ENCODE measurements at places on chromosomes 2 and 18. TPM values are rescaled to one million over a fixed set of nuclear protein-coding genes. Genes with fewer than 3 reads are reported as not detected.

The DNAJC5G gene
- 1.2 TPM for total RNA-seq

The ST8SIA3 gene
- not detected for total RNA-seq

The ELOA2 gene
- total RNA-seq, result not detected

The MEP1B gene
- not detected for total RNA-seq

The GTF3C2 gene
- 16.2 TPM for total RNA-seq

The MTHFD2 gene
- total RNA-seq, result 17.8 TPM

The GREB1 gene
- total RNA-seq, result 7.8 TPM

The ABCG5 gene
- not detected for total RNA-seq

The ACKR3 gene
- 39.3 TPM for total RNA-seq

The MAP3K19 gene
- total RNA-seq, result not detected

The BOK gene
- total RNA-seq, result 2.4 TPM

The UPP2 gene
- total RNA-seq, result not detected

The LIMS4 gene
- 2.1 TPM for total RNA-seq

The OR6B3 gene
- total RNA-seq, result not detected

- DNase-seq, result no peak
Observed at GRCh38 chr2:110805894-110806452, 73.6 kb downstream of the ACOXL start.

GRCh38 chr2:111624411-111625156 lies 259.4 kb downstream of the ANAPC1 start:
- DNase-seq, result no peak

DNA sequence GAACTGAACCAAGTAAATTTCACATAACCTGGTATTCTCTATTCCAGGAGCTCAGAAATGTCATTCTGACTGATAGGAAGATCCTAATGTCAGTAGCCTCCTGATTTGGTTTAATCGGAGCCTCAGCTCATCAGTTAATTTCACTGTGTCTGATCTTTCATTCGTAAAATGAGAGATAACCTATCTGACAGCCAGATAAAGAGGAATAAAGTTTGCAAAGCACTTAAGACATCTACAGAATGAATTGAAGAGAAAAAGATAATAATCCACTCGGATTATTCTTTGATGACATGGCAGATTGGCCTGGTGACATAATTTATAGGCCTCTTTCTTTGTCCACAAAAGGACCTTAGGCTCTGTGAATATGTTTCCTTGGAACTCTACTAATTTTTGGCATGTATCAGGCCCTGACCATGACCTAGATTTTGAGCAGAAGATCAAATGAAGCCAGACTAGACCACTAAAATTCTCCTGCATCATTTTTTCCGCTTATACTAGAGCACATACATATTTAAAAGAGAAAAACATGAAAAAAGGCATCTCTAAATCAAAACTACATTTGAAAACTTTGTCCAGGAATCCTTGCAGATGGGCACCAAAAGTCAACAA lies 312.4 kb downstream of the MTX2 start:
- no peak for DNase-seq

GRCh38 chr2:54497763-54498680 lies 41.9 kb downstream of the SPTBN1 start:
- DNase-seq, result no peak

GRCh38 chr2:70698847-70699246 lies 69.2 kb downstream of the ADD2 start:
- no peak for DNase-seq

GRCh38 chr2:11215407-11215806 lies 60.1 kb downstream of the SLC66A3 start:
- DNase-seq, result no peak

DNA sequence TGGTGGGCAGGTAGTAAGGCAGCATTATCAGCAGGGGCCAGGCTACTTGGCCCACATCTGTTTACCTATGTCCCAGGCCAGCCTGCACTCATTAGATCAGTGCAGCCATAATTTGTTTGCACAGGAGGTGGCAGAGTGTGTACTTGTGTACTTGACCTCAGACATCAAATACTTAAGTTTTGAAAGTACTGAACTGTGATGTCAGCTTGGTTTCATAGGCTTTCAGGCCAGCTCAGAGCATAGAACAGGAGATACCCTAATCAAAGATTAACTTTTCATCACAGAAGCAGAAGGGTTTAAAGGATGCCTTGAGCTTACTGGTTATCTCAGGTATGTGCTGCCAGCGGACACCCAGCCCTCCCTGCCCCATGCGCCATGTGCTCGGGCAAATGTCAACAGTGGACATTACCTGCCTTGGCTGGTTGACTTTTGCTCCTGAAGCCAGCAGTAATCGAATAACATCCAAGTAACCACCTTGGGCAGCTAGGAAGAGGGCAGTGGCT lies 33.2 kb downstream of the ANKRD29 start:
- no peak for DNase-seq

DNA sequence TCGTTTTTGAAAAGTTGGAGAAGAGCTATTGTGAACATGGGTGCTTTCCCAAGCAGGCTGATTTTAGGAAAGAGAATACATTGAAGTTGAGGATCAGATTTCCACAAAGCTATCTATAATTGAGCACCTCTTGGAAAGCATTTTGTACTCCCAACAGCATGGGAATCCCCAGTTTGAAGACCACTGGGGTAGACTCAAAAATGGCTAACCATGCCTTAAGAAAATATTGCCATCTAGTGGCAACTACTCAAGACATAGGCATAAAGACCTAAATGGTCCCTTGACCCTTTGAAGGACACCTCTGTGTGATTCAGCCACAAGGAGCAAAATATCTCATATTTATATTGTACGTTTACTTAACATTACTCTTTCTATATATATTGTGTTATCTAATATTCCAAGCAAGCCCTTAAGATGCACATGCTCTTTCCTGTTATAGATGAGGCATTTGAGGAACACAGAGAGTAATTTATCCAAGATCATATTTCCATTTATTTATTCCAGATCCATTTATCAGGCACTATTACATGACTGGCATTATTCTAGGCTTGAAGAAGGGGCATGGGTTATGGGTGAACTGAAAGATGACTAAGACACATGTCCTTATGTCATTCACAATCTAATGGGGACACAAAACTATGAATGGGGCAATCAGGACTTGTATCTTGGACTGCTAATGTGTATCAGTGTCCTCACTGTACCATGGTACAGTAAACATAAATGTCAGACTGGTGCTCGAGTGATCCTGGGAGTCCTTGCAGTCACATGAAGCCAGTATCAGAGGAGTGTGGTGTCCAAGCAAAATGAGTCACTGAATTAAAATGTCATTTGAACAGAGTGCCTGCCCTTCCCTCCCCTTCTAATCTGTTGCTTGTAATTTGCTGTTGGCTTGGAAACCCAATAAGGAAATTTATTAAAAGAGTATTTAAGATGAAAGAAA lies 121.0 kb upstream of the XPO1 start:
- no peak for DNase-seq

GRCh38 chr2:216385478-216385877 lies 13.2 kb upstream of the MARCHF4 start:
- no peak for DNase-seq

DNA sequence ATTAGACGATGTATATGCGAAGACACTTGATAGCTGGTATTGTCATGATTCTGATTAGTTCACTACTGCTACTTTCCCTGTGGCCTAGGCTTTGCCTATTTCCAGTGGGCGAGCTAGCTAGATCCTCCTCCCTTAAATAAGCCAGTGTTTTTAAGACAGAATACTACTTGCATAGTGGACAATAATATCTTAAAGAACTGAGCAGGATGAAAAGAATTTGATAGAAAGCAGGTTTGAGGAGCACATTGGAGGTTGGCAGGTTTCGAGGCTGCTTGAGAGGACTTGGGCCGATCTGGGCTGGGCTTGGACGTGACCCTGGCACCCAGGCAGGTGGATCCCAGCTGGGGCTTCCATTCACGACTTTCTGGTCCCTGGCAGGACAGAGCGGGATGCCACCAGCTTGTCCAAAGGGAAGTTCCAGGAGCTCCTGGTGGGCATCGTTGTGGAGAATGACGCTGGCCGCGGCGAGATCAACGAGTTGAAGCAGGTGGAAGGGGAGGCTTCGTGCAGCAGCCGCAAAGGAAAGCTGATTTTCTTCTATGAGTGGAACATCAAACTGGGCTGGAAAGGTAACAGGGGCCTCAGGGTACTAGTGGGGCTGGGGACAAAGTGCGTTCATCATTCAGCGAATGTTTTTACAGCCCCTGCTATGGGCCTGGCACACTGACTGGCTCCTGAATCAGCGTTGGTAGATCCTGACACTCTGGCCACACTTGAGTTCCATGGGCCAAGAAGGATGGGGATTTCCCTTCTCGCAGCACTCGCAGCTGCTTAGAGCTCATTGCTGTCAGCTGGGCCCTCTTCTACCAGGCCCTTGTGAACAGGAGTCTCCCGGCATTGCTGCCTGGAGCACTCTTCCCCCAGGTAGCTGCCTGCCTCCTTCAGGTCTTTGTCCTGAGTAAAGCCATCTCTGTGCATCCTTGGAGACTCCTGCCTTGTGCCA lies 16.9 kb downstream of the C2orf74 start:
- DNase-seq, result no peak

- DNase-seq, result no peak
Observed at GRCh38 chr2:64202206-64202845, 58.1 kb upstream of the PELI1 start.

DNA sequence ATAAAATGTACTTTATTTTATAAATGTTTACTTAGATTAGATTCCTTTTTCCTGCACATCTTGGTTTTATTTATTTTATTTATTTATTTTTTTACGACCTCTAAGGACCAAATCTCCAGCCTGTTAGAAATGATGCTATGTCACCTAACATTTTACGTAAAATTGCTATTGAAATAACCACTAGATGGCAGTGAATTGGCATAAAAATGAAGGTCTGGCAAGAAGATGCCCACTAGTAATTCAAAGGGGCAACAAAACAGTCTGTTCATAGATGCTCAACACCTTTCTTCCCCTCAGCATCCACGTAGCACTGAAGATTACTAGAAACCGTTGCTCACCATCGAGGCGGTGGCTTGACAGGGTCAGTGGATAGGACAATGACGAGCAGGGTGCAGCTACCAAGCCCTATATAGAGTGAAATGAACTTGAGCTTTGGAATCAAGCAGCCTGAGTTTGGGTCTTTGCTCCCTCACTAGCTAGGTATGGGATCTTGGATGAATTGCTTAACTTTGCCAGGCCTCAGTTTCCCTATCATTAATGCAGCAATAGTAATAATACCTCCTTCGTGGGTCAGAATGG lies 128.7 kb upstream of the L3MBTL4 start:
- DNase-seq, result no peak

DNA sequence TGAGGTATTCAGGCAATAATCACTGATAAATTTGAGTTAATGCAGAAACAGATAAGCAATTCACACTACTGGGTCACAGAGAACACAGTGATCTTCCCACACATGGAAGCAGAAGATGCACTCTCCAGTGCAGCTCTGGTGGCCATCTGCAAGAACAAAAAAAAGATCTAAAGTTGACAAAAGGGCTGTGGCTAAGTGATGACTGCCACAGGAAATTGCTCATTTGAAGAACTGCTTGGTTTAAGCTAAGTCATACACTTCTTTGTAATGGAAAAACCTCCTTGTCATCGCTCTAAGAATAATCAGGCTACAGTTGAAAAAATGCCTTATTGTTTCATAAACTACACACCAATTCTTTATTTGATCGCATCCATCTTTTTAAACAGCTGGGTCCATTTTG lies 115.1 kb downstream of the DTNB start:
- no peak for DNase-seq

GRCh38 chr2:236512902-236513435 lies 56.7 kb upstream of the ACKR3 start:
- DNase-seq, result peak; percentile 53

- no peak for DNase-seq
Observed at GRCh38 chr18:63067939-63068338, 251.6 kb downstream of the BCL2 start.

DNA sequence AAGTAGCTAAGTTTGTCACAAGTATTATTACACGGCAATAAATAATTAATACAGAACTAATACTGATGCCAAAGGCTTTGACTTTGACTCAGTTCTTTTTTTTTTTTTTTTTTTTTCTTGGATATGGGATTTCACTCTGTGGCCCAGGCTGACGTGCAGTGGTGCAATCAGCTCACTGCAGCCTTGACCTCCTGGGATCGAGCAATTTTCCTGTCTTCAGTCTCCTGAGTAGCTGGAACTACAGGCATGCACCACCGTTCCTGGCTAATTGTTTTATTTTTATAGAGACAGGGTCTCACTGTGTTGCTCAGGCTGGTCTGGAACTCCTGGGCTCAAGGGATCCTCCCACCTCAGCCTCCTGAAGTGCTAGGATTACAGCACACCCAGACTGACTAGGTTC lies 284.5 kb downstream of the SS18 start:
- no peak for DNase-seq

GRCh38 chr2:100936972-100937542 lies 65.0 kb upstream of the RPL31 start:
- no peak for DNase-seq

GRCh38 chr2:33292981-33293595 lies 183.4 kb upstream of the RASGRP3 start:
- no peak for DNase-seq

- DNase-seq, result peak; percentile 36
Observed at GRCh38 chr18:11259469-11260150, 110.2 kb upstream of the PIEZO2 start.
